Cerebellar nuclear complex (tissue), 1 donor: ENCODE measurements at places on chromosomes 7 and 10.

GRCh38 chr10:20644421-20644820 lies 252.7 kb downstream of the NEBL start:
- no peak for DNase-seq

- DNase-seq, result no peak
Observed at GRCh38 chr7:135189961-135190360, 19.5 kb upstream of the CYREN start.

- DNase-seq, result peak; percentile 12
Observed at GRCh38 chr10:70812814-70813213, 2.9 kb upstream of the SGPL1 start.

- no peak for DNase-seq
Observed at GRCh38 chr7:7688310-7688709, 30.1 kb downstream of the RPA3 start.

- no peak for DNase-seq
Observed at GRCh38 chr7:43905956-43906330, 453 bp downstream of the URGCP start.

GRCh38 chr7:96380111-96380512 lies 58.2 kb upstream of the SLC25A13 start:
- DNase-seq, result no peak

DNA sequence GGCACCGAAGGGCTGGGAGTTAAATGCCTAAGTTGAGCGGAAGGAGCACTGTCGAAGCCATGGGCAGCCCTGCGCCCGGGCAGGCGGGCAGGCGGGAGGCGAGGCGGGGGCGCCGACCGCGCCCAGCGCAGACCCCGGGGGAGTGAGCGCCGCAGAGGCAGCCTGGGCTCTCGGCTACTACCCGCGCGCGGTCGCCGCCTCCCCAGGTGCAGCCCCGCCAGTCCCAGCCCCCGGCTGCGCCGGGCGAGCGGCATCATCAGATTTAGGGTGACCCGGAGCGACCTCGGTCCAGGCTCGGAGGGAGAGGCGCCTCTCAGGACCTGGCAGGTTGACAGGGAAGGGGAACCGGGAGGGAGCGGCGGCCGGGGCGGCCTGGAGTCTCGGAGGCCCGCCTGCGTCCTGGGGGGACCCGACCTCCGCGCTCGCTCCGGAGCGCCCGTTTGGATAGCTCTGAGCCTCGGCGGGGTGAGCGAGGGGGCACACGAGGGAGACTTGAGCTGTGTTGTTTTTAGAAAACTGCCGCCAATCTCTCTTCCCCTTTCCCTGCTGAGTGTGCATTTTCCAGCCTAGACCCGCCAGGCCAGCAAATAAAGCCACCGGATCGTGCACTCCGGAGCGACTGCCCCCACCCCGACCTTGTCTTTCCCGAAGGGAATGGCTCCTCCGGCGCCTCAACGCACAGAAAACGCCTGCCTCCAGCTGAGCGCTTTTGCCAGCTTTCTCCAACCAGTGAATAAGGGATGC lies 2.3 kb upstream of the NRP1 start:
- DNase-seq, result no peak

DNA sequence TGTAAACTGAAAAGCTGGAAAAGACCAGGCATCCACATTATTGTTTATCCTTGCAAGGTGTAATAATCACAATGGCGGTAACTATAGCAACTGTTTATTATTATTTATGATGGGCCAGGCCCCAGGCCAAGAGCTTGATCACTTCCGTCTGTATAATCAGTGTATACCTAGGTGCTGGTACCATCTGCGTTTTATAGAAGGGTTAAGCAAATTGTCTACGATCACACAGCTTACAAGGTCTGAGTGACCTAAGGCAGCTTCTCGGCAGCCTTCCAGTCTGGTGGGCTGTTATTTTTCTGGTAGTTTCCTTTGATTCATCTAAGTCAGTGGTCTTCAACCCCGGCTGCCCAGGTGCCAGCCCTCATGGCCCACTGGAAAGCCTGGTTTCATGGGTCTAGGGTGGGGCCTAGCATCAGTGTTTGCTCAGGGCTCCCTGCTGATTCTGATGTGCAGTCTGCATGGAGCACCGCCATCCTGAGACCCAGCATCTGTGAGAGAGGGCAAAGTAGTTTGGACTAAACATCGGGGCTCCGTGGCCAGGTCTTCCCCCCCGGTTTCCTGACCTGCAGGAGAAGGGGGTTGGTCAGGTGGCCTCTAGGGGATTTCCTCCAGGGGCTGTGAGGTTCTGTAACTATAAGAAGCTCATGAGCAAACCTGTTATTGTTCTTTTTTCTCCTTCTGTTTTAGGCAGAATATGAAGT lies 146.4 kb downstream of the RGS10 start:
- DNase-seq, result no peak

DNA sequence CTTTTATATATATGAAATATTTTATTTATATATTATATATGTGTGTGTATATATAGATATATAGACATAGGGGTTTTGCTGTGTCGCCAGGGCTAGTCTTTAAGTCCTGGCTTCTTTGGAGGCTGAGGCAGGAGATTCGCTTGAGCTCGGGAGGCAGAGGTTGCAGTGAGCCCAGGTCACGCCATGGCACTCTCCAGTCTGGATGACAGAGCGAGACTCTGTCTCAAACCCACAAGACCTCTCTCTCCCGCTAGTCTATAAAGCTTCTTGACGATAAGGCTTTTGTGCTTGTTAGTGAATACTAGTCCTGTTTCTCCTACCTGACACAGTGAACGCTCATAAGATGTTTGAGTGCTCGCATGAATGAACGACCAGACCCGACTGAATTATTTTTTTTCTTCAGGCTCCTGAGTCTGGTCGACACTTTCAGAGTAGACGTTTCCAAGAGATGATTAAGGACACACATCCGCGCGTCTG lies 577 bp upstream of the DDX21 start:
- no peak for DNase-seq

DNA sequence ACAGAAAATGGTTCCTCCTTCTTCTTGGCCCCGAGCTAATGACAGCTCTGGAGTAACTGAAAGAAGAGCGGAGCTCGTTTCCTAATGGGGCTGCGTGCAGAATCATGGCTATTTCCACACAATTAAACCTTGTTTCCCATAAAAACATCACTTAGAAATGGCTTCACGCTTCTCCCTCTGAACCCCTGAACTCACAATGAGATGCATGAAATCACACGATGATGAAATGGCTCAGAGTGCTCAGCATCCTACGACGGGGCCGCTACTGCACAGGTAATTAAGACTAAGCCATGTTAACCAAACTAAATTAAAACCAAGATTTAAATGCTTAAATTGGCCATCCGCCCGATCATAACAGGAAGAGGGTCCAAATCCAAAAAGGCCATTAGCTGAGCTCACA lies 80.0 kb upstream of the DNAAF5 start:
- no peak for DNase-seq

- no peak for DNase-seq
Observed at GRCh38 chr7:80725181-80725611, 86.8 kb downstream of the CD36 start.

DNA sequence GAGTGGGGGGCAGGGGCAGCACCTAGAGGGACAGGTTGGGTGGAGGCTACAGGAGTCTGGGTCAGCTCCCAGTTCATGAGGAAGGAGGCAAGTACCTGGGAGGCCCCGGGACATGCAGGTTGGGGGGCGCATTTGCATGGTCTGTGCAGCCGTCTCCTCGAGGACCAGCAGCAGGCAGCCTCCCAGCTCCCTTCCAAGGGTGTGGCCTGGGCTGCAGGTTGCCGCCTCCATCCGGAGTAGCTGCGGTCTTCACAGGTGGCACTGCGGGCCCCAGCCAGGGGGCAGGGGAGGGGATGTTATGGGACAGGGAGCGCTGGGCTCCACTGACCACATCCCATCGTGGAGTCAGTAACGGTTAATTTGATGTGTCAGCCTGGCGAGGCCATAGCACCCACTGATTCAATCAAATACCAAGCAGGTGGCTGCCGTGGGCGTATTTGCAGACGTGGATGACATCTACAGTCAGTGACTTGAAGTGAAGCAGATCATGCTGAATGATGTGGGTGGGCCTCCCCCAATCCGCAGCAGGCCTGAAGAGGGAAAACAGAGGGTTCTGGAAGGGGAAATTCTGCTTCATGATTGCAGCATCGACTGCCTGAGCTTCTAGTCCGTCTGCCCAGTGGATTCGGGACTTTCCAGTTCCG lies 81.6 kb downstream of the PRKAG2 start:
- DNase-seq, result no peak

- DNase-seq, result no peak
Observed at GRCh38 chr7:149846436-149847046, 8.4 kb downstream of the ZNF862 start.

GRCh38 chr10:21831986-21832820 lies 171.3 kb downstream of the DNAJC1 start:
- no peak for DNase-seq

DNA sequence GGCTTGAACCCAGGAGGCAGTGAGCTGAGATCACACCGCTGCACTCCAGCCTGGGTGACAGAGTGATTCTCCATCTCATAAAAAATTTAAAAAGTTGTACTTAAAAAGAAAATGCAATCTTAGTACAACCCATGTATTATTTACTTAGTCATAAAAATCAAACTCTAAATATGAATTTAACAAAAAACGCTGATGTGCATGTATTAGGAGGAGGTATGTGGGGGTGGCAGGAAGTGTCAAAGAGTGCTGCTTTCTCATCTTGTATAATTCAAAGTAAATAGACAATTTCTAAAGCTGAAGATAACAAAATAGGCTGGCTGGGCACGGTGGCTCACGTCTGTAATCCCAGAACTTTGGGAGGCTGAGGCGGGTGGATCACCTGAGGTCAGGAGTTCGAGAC lies 81.0 kb upstream of the NRBF2 start:
- DNase-seq, result no peak

DNA sequence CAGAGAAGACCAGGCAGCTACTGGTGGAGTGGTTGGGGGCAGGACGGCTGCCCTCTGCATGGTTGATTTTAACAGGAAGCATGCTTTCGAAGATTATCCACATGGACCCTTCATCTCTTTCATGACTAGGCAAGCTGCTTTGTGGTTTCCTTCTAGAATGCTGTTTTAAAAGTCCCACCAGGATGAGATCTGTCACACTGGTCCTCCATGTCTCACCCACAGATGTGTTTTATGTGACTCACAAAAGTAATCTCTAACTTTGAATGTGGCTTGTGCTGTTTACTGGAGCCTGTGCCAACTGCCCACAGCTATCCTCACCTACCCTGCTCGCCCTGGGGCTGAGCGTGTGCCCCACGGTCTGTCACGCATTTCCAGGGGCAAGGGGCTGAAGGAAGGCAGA lies 188.8 kb downstream of the GFRA1 start:
- DNase-seq, result no peak

- no peak for DNase-seq
Observed at GRCh38 chr10:48792687-48793096, 108.0 kb downstream of the WDFY4 start.
